ENCODE measurements at places on chromosomes 4 and X.

GRCh38 chrX:1244164-1245076 is 24.2 kb upstream of the CSF2RA start:
- no peak for DNase-seq

DNA sequence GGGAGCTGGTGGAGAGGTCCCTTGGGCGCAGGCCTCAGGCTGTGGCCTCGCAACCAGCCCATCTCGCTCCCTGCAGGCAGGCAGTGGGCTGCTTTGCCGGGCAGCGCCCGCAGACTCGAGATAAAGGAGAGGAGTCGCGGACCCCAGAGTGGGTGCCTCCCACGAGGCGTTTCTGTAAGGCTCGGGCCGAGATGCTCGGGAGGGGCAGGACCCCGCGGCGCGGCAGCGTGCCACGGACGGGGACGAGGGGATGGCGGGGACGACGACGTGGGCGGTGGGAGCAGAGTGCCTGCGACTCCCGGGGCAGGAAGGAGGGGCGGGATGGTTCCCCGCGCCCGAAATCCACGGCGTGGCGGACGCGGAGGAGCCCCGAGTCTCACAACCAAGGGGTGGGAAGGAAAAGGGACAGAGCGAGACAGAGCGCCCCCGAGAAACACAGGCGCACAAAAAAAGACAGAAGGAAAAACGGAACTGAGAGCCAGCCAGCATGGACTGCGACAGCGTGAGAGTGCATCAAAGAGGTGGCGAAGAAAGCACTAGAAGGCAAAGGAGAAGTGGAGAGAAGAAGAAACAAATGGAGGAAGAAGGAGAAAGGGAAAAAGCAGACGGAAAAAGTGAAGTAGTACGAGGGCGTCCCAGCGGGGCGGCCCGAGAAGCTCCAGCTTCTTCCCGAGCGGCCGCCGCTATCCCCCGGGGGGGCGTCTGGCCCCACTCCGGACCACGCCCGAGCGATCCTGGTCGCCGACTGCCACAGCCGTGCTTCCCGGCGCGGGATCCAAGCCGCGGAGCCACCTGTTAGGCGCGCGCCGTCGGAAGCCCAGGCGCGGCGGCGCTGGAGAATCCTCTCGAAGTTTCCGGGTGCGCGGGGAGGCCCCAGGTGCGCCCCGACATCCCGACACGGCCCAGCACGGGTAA is 1.5 kb downstream of the BEND4 start:
- DNase-seq: no peak

- peak; percentile 6 for DNase-seq
Measured at GRCh38 chrX:20585782-20586181, 319.1 kb upstream of the RPS6KA3 start.

DNA sequence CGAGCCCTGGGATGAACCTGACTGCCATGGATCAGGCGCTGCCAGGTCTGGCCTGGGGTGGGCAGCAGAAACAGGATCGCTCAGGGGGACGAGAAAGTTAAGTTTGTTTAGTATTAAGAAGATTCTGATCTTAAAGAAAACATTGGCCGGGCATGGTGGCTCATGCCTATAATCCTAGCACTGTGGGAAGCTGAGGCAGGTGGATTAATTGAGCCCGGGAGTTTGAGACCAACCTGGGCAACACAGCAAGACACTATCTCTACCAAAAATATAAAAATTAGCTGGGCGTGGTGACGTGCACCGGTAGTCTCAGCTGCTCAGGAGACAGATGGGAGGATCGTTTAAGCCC is 696 bp upstream of the FLNA start:
- no peak for DNase-seq
